ENCODE measurements at places on chromosomes 7 and 10.

- DNase-seq, result no peak
Observed at GRCh38 chr7:151252561-151252835, 4.0 kb upstream of the SMARCD3 start.

- DNase-seq, result peak; percentile 37
Observed at GRCh38 chr10:62514079-62514693, 140.0 kb downstream of the ZNF365 start.

GRCh38 chr7:128010391-128011127 lies 20.7 kb downstream of the LRRC4 start:
- peak; percentile 29 for DNase-seq

GRCh38 chr10:17712717-17713471 lies 39.1 kb upstream of the TMEM236 start:
- no peak for DNase-seq

DNA sequence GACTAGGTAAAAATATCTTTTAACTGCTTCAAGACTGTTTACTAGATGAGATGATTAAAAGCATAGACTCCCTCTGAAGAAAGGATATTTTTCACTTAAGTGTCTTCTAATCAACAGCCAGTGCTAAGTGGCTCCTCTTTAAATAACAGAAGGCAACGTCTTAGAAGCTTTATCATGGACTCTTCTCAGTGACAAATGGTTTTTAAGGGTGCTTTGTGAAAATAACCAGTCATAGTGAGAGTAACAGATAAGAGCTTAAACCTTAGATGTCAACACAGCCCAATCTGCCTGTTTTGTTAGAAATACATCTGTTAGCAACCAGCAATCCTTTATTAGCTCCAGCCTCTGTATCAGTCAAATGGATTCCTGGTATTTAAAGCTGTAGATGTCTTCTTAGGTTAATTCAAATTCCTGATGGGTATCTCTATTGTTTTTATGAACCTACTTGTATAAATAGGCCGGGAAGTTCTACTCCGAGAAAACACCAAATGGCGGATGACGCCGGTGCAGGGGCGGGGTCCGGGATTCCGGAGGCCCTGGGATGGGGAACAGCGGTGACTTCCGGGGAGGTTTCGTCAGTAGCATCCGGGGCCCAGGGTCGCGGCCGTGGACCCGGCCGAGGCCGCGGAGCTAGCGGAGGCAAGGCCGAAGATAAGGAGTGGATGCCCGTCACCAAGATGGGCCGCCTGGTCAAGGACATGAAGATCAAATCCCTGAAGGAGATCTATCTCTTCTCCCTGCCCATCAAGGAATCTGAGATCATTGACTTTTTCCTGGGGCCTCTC lies 285.4 kb downstream of the GPR37 start:
- DNase-seq, result no peak

DNA sequence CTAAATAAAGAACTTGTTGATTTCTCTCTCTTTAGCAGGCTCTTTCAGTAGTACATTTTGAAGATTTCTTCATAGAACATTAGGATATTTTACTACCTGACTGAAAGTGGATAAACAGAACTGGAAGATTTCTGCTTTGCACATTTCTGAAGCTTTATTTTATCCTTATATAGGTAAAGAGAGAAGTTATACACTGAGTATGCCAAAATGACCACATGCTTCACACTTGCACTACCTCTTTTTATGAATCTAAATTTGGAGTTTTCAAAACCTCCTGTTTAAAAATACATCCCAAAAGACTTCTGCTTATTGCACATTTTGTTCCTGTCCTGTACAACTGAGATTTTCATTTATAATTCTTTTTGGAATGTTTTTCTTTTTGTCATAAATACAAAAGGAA lies 197.4 kb upstream of the PRPS1L1 start:
- peak; percentile 8 for DNase-seq

- peak; percentile 24 for DNase-seq
Observed at GRCh38 chr7:44964831-44965440, 13.9 kb downstream of the MYO1G start.

- DNase-seq, result no peak
Observed at GRCh38 chr7:141043616-141044015, 28.9 kb upstream of the MRPS33 start.

DNA sequence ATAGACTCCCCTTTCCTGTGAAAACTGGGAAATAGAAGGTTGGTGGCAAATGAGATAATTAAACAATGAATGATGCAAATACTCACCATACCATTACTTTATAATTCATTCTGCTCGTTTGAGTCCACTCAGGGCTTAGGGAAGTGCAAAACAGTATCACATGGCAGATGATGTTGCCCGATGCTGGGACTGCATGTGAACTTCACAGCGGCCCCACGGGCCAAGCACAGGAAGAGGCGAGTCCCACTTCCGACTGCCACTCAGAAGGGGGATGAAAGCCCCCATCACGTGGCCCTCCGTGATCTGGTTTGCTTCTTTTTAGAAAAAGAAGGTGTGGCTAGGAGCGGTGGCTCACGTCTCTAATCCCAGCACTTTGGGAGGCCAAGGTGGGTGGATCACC lies 71.5 kb downstream of the PRPF18 start:
- DNase-seq, result no peak

- peak; percentile 4 for DNase-seq
Observed at GRCh38 chr7:74599244-74599643, 58.3 kb upstream of the GTF2I start.

DNA sequence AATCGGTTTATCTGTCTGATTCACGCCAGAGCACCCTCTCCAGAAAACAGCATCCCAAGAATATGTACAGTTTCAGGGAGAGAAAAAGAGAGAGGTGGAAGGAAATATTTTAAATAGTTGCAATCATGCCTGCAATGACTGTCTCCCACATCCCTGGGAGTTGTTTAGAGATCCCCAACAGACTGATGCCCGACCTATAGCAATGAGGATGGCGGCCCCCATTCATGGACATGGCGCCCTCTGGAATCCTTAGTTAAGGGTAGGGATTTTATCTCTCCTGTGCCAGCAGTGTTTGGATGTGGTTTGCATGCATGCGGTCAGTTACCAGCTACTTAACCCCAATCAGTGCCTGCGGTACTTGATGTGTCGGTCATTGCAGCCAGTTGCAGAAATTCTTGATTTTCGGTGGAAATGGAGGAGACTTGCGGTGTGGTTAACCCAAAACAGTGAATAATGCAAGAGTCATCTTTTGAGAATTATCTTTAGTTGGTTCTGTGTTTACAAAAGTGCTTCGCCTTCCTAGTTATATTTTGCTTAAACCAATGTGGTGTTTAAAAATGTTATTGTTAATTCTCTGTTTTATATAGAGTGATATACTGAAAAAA lies 186.0 kb upstream of the TCF7L2 start:
- DNase-seq, result no peak

- no peak for DNase-seq
Observed at GRCh38 chr7:123397746-123398338, 136.6 kb downstream of the IQUB start.

DNA sequence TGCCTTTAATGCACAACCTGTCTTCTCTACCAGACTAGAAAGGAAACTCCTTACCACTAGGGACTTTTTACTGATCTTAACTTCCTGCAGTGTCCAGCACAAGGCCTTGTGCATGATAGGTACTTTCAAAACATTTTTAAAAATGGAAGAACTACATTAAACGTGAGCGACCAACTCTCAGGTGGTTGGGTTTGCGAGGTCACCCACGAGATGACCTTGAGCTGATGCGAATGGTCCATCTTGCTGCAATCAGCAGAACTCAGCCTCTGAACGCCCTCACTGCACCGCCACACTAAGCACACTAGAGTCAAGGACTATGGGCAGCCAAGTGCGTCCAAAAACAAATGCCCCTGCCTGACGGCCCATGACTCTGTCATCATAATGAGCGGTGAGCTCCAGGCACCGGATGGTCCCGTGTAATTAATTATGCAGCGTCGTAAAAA lies 34.9 kb upstream of the PTF1A start:
- no peak for DNase-seq

GRCh38 chr7:12436896-12437535 lies 33.4 kb upstream of the VWDE start:
- DNase-seq, result peak; percentile 64
